ENCODE measurements at places on chromosomes 3 and 15.

DNA sequence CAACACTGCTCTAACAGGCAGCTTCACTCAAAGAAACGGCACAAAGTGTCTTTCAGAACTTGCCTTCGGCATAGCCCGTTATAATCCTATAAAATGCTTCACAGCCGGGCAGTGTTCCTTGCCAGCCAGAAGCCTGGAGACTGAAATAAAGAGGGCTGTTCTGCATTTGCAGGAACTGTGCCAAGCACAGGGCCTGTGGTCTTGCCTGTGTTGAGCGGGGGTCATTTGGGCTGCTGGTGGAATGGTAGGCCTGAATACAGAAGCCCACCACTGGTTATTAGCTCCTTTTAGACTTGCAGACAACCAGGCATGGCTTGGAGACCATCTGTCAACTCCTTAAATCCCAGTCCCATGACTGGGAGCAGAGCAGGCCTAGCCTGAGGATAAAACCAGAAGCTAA lies 4.7 kb upstream of the ARHGEF3 start:
- DNase-seq = no peak

DNA sequence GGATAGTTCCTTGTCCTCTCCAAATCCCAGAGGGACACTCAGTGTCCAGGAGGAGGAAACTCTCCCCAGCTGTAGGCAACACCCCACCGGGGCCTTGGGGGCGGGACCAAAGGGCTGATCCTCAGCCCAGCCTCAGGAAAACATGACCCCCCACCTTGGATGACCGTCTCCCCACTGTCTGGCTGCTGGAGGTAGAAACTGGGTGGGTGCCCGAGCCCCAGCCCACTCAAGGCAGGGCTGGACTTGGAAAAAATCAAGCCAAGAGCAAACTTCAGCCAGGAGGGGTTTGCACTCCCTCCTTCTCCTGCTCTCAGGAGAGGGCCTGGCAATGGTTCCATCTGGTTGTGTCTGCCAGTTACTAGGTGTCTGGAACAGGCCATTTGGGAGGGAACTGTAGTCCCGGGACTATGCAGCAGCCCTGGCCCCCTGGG lies 3.6 kb upstream of the RASL12 start:
- no peak for DNase-seq

- peak; percentile 50 for DNase-seq
Measured at GRCh38 chr3:123757281-123757940, 126.7 kb downstream of the MYLK start.

GRCh38 chr3:134147411-134147810 lies 103.2 kb downstream of the RYK start:
- DNase-seq = no peak

- no peak for DNase-seq
Measured at GRCh38 chr15:80866936-80867335, 87.8 kb downstream of the CEMIP start.
